ENCODE measurements at places on chromosomes 16 and 17.

- no peak for DNase-seq
These were observed 31.4 kb downstream of the SMG6 start for GRCh38 chr17:2271985-2272702.

GRCh38 chr16:74107795-74108610, 188.6 kb upstream of the PSMD7 start:
- DNase-seq, result no peak

GRCh38 chr16:2032285-2033056, 5.8 kb downstream of the NHERF2 start:
- no peak for DNase-seq

- no peak for DNase-seq
These were observed 145.3 kb downstream of the FOXL1 start for GRCh38 chr16:86723689-86724088.

DNA sequence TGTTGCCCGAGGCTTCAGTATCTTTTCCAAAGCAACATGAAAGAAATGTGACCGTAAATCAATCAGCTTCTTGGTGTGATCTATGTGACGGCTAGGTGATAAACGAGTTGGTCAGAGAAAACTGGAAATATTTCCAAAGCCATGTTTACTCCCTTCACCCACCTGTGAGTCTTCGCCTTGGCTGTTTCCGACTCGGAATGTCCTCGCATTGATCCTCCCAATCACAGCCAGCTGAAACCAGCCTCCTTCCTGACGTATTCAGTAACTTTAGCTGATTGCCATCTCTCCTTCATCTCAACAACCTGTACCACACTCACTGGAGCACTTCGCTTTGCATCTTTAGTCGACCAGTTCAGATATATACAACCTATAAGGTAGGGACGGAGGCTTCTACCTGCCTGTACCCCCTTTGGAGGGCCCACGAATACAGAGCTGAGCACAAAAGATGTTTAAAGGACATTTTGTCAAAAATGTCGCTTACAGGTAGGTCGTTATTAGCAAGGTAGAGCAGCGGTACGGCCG, 705 bp downstream of the KRABD2 start:
- no peak for DNase-seq

Measured in T-helper 2 cell (primary cell).